Stimulated activated CD4-positive, alpha-beta T cell treated with anti-CD3 and anti-CD28 coated beads, Interleukin-12 subunit alpha, Interleukin-12 subunit beta, amount 100 ng/mL, for 4 hours (primary cell): ENCODE measurements at places on chromosomes 5 and 9.

GRCh38 chr5:140322751-140323731, 20.1 kb upstream of the PFDN1 start:
- DNase-seq, result no peak

GRCh38 chr5:122236270-122237040, 75.6 kb upstream of the SNCAIP start:
- DNase-seq, result no peak

GRCh38 chr9:17906176-17906840, 327.4 kb downstream of the SH3GL2 start:
- DNase-seq, result no peak

DNA sequence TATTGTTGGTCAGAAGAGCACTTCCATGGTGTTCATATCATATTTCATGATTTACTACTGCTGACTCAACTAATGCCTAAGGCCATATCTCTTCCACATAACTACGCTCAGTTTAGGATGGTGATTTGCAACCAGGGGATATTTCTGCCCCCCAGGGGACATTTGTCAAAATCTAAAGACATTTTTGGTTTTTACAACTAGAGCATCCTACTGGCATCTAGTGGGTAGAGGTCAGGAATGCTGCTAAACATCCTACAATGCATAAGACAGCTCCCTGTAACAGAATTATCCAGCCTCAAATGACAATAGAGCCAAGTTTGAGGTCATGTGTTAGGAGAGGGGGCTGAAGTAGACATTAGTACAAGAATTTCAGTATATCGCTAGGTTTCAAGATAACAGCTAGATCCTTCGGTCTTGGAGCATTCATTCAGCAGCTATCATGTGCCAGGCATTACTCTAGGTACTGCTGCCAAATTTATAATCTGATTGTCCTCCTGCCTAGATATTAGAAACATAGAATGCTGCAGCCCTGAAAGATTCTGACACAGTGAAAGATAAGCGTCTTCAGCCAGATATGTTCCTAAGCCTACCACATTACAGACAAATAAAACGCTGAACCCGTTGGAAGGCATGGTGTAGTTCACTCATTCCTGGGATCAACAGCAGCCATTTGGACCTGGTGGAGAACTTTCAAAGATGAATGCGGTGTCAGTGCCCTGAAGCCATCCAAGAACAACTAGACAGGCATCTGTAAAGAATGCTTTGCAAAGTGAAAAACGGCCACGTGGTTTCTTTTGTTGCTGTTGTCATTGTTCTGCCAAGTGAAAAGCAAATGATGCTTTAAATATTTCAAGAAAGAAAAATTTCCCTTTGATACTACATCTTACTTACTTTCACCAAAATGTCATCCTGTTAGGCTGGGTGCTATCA, 55.5 kb upstream of the FST start:
- DNase-seq, result no peak

DNA sequence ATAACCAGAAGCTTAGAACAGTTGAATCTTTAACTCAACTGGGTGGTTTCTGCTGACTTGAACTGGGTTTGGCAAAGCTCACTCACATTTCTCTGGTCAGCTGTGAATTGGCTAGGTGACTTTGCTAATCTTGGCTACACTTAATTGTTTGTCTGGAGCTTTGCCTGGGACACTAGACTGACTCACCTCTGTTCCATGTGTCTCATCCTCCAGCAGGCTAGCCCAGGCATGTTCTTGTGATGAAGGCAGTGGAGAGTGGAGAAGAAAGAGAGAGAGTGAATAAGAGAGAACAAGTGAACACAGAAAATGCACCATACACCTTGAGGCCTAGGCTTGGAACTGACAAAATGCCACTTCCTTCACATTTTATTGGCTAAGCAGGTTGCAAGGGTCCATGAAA, 32.6 kb downstream of the SPATA31D1 start:
- DNase-seq, result no peak

GRCh38 chr5:78841767-78842166, 143.3 kb downstream of the ARSB start:
- DNase-seq, result no peak

DNA sequence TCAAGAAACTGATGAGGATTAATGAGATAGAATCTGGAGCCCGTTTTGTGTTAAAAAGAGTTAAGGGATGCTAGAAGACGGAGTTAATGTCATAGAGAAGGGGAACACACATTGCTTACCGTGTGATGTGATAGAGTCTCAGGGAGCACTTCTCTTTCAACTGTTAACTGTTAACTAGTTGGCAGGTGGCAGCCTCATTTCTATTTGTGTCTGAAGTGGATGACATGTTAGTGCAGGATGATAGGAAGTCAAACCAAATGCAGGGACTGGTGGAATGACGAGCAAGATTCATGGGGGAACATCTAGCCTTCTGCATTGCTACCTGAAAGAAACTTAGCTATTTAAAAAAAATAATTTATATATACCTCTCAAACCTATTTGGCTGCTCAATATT, 222.7 kb downstream of the MAST4 start:
- DNase-seq, result no peak

DNA sequence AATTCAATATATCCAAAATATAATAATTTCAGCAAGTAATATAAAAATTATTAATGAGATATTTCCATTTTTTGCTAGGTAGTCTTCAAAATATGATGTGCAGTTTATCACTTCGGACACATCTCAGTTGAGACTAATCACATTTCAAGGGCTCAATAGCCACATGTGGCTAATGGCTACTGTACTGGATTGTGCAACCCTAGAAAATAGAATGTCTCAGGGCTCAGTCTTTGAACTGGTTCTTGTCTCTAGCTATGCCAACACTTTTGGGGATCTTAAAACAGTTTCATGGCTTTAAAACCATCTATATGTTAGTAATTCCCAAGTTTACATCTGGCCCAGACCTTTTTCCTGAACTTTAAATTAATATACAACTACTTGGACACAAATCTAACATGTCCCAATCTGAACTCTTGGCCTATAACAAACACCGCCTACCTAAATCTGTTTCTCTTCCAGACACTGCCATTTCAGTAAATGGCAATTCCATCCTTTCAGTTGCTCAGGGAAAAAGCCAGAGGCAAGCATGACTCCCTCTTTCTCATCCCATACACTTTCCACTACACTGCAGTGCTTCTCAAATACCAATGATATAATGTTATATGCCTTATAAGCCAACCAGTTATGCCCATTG, 18.8 kb downstream of the PTAR1 start:
- DNase-seq, result no peak

DNA sequence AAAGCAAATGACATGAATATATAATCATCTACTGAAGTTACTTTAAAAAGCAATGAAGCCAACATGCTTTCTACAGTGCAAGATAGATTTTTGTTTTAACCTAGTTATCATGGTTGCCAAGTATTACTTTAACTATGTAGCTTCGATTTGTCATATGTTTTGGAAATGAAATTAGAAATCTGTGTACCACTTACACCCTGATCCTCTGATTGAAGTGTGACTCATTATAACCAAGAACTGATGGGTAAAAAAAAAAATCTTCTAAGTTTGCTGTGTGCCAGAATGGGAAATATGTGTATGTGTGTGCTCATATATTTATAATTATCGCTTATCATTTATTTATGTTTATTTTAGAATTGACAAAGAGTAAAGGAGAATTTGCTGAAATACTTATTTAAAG, 9.1 kb upstream of the CDC42SE2 start:
- no peak for DNase-seq

DNA sequence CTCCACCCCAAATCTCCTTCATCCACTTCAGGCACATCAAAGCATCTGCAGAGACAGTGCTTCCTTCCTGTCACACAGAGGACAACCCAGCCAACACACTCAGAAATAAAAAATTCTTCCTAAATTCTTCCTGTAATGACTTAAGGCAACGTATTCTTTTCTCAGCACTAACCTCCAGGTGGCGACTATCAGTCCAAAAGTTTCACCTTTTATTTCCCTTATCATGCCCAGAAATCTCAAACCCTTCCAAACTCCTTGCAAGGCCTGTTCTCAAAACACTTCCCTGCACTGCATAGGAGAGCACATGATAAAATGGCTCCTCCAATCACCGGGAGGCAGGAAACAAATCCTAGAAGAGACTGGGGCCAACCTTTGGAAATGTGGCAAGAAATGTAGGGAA, 35.1 kb downstream of the SLIT3 start:
- no peak for DNase-seq

GRCh38 chr5:143782588-143783386, 29.2 kb upstream of the HMHB1 start:
- no peak for DNase-seq

DNA sequence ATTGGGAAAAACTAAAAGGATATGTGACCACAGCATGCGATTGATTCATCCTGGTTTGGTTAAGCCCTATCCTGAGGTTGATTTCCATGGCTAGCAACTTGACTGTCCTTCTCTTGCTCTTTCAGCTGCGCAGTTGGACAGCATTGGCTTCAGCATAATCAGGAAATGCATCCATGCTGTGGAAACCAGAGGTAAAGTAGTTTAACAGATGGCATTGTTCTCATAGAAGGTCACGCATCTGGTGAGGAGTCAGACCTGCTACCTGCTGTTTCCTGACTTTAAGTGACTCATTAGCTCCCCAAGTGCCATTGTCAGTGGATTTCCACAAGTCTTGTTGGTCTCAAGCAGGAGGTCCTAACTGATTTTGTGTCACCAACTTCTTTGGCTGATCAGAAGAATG, 266.9 kb downstream of the ARHGAP26 start:
- no peak for DNase-seq

GRCh38 chr9:131698618-131698985, 41.3 kb downstream of the RAPGEF1 start:
- no peak for DNase-seq

GRCh38 chr5:31855134-31856040, 216.5 kb downstream of the PDZD2 start:
- peak; percentile 7 for DNase-seq

DNA sequence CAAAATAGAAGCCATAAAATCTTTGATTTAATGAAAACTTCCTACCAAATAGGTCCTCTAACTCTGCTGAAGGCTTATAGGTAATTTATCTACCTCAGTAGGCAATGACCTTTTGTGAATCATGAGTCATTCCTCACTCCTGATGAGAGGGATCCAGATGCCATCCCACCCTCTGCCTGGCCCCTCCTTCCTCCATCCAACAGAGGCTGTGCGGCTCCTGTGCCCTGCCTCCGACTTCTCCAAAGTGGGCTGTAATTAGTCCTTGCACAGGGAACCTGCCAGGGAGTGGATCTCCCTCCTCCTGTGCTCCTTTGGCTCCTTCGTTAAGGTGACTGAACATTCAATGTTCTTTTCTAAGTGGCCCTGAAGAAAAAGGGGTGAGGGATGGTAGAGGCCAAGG, 213.9 kb upstream of the TBCA start:
- DNase-seq, result no peak

DNA sequence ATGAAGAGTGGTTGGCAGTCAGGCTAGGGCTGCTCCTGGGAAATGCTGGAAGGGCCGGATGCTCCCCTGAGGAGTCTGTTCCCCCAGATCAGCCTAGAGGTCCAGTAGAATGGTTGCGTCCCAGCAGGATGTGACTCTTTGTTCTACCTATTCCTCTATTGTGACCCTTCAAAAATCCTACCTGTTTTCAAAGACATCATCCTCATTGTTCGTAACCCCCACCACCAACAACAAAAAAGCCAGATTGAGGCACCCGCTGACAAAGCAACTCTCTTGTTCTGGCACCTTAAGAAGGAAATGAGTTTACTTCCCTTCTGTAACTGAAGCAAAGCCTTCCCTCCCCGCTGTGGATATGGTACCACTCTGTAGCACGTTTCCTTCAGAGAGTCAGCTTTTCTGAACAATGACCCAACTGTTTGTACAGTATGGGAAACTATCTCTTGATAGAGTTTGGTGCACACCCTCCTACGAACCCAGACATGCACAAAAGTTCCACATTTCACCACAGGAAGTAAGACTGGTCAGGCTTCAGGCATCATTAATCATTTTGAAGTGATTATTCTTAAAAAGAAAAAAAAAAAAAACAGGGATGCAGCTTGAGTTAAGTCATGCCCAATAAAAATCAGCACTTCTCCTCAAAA, 207.2 kb downstream of the ENC1 start:
- DNase-seq, result no peak

DNA sequence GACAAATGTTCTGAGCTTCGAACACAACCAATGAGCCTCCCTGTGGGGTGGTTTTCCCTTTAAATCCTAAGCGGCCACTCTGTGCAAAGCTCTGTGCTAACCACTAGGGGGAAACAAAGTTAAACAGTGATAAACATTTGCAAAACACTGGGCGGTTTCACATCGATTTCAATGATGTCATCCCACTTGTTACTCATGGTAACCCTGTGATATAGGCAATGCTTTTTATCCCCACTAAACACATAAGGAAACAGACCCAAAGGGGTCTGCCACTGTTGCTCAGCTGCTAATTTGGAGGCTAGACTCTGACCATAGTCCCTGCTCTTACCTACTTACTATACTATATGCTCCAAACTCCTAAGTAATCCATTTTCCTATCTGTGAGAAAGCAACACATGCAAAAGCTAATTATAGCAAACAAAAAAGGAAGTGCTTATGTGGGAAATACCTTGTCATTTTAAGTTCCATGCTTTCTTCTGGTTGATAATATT, 57.3 kb downstream of the PTPN3 start:
- peak; percentile 21 for DNase-seq

GRCh38 chr5:104793755-104794080, 1231.1 kb upstream of the NUDT12 start:
- no peak for DNase-seq

DNA sequence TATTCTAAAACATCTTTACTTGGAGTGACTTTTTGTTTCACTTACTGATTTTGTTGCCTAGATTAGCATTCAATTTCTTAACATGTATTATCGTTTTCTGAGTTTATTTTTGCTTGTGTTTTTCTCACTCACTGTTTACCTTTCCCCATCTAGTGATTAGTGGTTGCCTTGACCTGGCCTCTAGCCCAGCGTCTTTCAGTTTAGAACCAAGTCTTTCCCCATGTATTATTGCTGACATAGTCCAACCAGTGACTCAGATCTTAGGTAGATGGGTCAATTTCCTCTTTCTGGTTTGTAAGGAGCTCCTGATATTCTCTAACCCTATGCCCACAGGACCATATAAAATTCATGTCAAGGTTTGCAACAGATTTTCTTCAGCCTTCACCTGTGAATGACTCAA, 135.5 kb downstream of the PRR16 start:
- DNase-seq, result no peak

DNA sequence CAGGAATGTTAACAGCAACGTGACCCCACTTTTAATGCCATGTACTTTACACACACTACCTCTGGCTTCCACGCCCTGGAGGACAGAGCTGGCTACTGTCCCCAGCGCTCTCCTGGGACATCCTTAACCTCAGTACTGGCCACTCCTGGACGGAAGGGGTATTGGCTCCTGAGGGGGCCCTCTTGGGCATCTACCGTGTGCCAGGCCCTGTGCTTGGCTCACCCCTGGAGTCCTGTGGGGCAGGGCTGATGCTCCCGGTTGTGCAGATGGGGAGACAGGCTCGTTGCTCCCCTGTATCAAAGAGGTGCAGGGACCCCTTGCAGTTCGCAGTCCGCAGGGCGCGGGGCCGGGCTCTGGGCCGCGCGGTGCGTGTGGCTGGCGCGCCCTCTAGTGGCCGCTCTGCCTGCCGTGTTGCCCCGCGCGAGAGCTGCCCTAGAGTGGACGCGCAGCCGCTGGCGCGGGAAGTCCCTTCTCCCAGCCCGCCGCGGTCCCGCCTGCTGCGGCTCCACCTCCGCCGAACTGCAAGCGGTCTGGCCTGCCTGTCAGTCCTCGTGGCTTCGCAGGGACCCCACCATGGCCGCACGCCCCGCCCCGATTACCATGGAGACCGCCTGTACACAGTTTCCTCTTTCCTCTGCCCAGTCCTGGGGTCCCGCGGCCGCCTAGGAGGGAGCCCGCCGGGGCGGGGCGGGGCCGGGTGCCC, at the start of gene WDR38:
Gene WDR38, plus strand, starts transcription at position 632 of the 703 bp plus-strand sequence. CDS start 72 bp downstream, outside the sequence.
- DNase-seq, result peak; percentile 75

- no peak for DNase-seq
Observed at GRCh38 chr5:145345511-145346287, 489.4 kb downstream of the PRELID2 start.
